ENCODE measurements at places on chromosomes 6 and 20.

- no peak for DNase-seq
Measured at GRCh38 chr6:40524797-40525585, 62.2 kb downstream of the LRFN2 start.

GRCh38 chr20:57656821-57657534 lies 36.8 kb upstream of the ZBP1 start:
- no peak for DNase-seq

DNA sequence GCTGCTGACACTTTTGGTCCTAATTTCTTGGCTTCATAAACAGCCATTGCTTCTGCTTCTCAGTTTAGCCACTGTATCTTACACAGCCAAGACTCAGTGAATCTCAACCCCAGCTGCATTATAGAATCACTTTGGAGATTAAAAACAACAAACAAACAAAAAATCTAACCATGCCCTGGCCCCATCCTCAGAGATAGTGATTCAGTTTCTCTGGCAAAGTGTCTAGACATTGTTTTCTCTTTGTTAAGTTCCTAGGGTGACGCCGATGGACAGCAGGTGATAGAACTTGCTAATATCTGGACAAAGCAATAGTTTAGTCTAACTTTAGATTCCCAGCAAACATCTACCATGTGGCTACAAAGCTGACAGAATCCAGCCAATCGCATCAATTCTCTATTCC lies 2.9 kb downstream of the ADGRF5 start:
- DNase-seq, result no peak

GRCh38 chr6:119757467-119757866 lies 407.9 kb upstream of the MAN1A1 start:
- no peak for DNase-seq

DNA sequence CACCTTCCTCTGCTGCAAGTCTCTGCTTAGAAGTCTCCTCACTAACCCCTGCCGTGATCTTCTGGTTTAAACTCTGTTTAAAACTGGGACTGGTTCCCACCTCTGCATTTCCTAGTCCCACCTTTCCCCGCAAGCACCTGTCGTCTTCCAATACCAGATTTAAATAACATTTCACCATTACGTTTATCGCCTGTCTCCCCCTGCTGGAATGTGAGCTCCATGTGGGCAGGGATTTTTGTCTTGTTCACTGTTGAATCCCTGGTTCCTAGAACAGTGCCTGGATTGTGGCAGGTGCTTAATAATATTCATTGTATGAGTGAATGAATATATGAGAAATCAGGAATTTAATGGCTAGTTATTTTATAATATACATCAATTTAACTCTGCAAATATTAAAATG lies 2.7 kb downstream of the GUCA1A start:
- no peak for DNase-seq

DNA sequence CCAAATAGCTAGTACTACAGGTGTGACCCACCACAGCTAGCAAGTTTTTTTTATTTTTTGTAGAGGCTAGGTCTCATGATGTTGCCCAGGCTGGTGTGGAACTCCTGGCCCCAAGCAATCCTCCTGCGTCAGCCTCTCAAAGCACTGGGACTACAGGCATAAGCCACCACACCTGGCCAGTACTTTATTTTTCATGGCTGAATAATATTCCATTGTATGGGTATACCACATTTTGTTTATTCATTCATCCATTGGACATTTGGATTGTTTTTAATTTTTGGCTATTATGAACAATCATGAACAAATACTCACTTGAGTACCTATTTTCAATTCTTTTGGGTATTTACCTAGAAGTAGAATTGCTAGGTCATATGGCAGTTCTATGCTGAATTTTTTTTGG lies 7.0 kb upstream of the NXT1 start:
- no peak for DNase-seq

- peak; percentile 84 for DNase-seq
Measured at GRCh38 chr20:50303573-50304500, 113.2 kb downstream of the CEBPB start.

- no peak for DNase-seq
Measured at GRCh38 chr20:44967207-44967807, 995 bp downstream of the STK4 start.

GRCh38 chr6:2035046-2035445 lies 210.4 kb downstream of the GMDS start:
- DNase-seq, result no peak

DNA sequence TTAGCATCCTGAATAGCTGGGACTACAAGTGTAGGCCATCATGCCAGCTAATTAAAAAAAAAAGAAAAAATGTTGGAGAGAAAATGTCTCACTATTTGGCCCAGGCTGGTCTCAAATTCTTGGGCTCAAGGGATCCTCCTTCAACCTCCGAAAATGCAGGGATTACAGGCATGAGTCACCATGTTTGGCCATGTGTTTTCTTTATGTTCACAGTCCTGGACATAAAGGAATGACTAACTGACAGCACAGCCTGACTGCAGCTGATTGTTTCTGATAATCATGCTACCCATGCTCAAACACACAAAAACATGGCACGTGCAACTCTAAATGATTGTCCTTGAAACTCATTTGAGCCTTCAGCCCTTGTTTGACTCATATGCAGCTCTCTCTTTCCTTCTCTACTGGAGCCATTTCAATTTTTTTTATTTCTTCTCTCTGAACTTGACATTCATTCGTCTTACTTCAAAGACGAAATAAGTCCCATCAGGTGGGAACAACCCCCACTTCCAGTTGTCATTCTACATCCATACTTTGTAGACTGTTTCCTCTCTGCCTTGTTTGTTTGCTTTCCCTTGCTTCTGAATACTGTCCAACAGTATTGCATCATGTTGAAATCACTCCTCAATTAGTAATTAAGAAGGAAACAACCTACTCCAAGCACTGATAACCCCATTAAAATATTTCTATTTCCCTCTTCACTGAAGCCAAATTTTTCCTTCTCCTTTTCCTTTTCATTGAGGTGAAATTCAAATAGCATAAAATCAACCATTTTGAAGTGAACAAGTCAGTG lies 413.0 kb downstream of the BMP2 start:
- DNase-seq, result no peak

DNA sequence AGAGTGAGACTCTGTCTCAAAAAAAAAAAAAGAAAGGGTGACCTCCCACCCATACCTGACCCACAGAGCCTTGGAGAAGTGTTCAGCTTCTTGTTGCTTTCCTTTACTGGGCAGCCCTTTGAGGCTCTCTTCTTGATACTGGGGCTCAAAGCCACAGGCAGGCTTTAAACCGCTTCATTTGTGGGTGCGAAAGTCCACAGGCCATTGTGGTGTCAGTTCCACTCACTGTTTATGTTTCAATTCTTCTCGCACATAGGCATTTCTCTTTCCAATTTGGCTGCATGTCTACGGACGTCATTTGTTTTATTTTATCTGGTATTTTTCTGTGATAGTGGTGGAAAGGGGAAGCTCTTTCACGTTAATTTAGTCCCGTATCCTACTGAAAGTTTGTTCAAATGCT lies 34.6 kb downstream of the PPARD start:
- DNase-seq, result no peak

DNA sequence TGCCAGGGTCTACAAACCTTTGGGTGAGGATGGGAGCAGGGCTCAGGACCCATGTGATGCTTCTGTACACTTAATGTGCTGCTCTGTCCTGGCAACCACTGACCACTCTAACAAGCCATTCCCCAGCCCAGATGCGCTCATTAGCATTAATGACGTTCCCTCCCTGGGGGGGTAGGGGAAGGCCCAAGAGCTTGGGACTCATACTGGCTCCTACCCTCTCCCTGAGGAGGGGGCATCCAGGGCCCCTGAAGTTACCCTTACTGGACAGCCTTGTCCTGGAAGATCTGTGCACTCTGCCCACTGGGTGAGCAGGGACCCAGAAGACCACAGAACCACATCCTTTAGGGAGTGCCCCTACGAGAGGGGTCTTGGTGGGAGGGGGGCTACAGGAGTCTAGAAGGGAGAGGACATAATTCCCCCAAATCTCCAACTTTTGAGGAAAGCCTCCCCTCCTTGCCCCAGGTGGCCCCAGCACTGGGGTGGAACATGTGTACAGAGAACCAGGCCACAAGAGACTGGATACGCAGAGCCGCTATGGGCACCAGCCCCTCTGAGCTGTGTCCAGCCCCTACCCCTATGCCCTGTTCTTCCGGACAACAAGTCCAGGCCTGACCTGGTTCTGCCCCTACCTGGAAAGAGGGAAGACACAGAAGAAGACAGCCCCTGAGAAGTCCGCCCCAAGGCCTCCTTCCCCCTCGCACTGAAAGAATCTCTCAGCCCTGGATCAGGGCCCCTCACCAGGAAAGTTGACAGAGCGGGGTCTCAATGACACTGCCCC lies 1.4 kb downstream of the TEAD3 start:
- no peak for DNase-seq

DNA sequence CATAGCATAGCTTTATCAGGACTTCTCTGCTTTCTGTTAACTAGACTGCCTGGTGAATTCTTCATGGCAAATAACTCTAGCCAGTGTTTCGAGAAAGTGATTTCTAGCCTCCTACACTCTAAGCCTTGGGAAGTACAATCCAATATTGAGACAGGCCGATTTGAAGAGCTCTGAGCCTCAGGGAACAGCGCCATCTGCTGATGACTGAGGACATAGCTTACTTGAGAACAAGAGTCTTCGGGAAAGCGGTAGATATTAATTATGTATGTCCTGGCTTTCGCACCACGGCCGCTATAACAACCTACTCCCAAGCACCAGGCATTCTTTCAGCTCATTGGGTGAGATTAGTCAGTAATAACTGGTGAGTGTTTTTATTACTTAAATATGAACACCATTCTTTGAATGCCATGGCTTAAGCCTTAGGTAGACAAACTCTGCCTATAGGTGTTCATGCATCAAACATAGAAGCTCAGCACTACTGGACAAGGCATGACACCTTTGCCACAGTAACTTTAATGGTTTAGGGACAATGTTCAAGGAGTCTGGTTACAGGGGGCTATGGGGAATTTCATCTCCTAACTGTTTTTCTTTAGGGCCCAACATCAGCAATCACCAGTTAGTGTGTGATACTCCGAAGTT lies 518.6 kb downstream of the BMP2 start:
- DNase-seq, result peak; percentile 70

DNA sequence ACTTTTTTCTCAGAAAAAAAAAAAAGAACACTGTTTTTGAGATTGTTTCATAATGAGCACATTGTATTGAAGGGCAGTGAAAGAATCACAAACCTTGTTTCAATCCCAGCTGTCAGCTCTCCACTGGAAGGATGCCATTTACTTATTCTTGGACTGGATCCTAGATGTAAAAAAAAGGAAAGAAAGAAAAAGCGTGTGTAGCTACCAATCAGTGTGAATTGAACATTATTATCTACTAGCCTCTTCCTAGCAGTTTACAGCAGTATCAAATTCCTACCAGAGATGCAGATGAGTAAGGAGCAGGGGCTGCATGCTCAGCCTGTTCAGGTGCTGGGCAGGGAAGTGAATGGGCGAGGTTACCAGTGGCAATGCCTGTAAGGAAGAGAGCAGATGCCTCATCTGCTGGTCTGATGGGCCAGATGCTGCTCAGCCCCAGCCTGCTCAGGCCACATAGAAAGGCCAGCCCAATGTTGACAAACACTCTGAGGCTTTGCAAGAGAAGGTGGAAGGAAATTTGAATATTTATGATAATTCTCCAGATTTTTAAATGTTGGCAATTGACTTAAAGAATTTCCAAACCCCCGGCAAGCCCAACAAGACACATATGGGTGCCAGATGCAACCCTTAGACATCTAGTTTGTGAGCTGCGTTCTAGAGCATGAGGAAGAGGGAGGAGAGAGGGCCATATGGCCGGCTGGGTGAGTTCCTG lies 189.5 kb downstream of the IBTK start:
- DNase-seq, result peak; percentile 35

DNA sequence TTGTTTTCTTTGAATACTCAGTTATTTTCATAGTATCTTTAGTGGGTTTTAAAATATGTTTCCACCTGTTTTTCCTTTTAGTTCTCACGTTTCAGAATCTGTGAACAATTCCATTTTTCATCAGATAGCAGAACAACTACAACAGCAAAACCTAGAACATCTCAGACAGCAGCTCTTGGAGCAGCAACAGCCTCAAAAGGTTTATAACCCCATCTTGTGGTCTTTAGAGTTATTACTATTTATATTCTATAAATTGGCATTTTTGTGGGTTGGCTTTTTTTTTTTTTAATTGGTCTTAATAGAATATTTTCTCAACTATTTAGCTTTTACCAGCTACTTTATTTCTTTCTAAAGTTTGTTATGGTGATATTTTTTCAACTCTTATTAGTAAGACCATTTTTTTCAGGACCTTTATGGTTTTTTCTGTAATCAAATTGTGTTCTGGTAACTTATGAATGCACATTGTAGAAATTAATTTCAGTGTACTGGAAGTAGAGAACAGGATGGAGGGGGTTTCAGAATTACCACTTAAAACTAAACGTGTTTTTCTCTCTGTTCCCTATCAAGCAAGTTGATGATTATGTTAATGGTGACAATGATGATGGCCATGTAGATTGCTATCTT lies 72.2 kb downstream of the SCAF8 start:
- peak; percentile 15 for DNase-seq

DNA sequence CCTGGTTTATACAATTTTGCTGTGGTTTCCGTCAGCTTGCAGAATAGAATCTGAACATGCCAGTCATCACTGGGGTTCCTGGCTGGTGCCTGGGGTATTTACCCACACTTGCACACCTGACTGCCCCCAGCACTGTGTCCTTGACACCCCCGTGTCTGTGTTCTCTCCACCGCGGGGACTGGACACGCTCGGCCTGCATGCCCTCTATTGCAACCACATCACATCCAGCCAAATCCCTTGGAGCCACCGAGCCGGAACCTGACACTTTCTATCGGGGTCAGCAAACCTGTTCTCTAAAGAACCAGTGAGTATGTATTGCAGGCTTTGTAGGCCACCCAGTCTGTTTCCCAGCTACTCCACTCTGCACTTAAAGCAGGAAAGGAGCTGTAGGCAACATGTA lies 527.5 kb downstream of the PRKN start:
- DNase-seq, result no peak

DNA sequence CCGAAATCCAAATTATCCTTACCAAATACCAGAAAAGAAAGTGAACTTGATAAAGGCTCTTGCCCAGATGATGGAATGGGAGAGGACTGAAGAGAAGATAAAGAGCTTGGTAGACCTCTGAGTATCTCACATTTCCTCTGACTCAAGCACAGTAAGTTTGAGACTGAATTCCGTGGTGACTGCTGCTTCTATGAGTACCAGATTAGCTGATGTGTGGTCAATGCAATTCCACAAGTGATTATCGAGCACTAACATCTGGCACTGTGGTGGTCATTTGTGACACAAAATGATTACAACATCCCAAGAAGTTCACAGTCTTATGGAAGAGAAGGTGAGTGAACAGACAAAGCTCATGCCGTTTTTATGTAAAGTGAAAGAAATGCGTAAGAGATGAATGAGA lies 2.6 kb upstream of the RPS6KA2 start:
- DNase-seq, result no peak

- DNase-seq, result no peak
Measured at GRCh38 chr6:128400875-128401274, 119.5 kb downstream of the PTPRK start.

- DNase-seq, result no peak
Measured at GRCh38 chr6:86858970-86859369, 78.4 kb upstream of the HTR1E start.

DNA sequence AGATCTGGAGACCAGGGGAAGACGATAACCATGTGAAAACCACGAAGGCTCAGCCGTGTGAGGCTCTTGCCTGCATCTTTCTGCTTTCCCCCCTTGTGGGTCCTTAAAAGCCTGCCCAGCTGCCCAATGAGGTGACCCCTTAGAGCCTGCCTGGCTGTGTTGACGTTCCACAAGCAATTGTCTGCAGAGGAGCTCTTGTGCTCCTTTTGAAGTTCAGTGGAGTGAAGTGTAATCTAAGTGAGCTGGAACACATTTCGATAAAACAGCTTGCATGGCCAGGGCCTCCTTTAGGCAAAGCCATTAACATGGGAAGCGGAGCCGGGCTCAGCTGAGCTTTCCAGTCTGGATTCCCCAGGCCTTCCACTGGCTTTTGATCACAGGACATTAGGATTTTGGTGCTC lies 27.3 kb upstream of the TCP11 start:
- DNase-seq, result no peak
